ENCODE measurements at places on chromosomes 16 and 17.

- DNase-seq, result no peak
These were observed 913 bp downstream of the CDIP1 start for GRCh38 chr16:4537376-4538343.

GRCh38 chr16:30413112-30413806, 5.9 kb downstream of the ZNF771 start:
- DNase-seq, result no peak

DNA sequence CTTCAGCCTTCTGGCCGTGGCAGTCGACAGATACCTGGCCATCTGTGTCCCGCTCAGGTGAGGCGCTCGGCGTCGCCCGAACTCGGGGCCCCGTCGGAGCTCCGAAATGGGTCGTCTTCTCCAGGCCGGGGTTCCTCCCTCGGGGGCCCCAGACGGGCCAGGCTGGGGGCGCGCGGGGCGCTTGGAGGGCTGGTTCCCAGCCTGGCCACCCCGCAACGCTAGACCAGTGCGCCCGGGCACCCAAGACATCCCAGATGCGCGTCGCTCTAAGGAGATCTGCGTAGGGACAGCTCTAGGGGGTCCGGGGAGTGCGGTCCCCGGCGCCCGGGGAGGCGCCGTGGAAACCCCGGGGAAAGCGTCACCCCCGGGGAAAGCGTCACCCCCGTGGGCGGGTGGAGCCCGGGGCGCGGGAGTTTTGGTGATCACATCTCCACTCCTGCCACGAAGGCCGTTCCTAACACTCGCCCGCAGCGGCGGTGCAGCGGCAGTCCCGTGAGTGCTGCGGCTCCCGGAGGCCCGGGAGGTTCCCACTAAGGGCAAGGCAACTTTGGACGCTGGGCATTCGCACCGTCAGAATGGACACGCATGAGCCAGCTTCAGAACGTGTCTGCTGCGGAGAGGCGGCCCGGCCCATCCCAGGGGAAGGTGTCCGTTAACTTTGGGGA, 729 bp downstream of the ADORA2B start:
- DNase-seq, result no peak

DNA sequence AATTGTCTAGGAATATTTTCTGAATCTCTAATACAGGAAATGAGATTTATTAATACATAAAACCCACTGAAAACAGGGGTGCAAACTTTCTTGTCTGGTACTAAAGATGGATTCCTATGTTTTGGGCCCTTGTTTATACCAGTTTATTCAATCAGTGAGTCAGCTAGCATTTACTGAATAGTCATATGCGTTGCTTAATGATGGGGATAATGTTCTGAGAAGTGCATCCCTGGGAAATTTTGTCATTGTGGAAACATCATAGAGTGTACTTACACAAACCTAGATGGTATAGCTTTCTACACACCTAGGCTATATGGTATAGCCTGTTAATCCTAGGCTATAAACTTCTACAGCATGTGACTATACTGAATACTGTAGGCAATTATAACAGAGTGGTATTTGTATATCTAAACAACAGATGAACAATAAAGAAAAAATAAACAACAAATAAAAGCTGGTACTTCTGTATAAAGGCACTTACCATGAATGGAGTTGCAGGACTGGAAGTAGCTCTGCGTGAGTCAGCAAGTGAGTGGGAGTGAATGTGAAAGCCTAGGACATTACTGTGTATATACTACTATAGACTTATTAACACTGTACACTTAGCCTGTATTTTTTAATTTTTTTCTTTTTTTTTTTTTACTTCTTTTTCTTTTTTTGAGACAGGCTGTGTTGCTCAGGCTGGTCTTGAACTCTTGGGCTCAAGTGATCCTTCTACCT, 63.7 kb downstream of the SIAH1 start:
- no peak for DNase-seq

- DNase-seq, result no peak
These were observed 14.2 kb upstream of the MARCHF10 start for GRCh38 chr17:62822080-62822904.

- no peak for DNase-seq
These were observed 32.2 kb upstream of the CNEP1R1 start for GRCh38 chr16:49992825-49993224.

DNA sequence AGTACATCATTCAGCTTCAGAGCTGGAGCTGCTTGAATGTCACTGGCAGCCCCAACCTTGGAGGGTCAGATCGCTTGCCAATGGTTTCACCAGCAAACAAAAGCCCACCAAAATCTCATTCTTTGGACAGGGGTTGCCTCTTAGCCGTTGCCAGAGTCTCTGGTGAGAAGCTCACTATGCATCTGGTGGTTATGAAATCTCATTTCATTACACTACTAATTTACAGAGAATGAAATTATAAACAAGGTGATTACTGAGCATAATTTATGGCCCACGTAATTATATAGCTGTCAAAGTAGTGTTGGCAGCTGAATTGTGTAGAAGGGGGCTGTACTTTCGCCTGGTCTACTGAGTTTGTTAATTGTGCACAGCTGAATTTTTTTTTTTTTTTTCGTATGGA, 688.9 kb upstream of the KIF2B start:
- peak; percentile 74 for DNase-seq

GRCh38 chr17:31531336-31531980, 140.0 kb downstream of the RAB11FIP4 start:
- no peak for DNase-seq

DNA sequence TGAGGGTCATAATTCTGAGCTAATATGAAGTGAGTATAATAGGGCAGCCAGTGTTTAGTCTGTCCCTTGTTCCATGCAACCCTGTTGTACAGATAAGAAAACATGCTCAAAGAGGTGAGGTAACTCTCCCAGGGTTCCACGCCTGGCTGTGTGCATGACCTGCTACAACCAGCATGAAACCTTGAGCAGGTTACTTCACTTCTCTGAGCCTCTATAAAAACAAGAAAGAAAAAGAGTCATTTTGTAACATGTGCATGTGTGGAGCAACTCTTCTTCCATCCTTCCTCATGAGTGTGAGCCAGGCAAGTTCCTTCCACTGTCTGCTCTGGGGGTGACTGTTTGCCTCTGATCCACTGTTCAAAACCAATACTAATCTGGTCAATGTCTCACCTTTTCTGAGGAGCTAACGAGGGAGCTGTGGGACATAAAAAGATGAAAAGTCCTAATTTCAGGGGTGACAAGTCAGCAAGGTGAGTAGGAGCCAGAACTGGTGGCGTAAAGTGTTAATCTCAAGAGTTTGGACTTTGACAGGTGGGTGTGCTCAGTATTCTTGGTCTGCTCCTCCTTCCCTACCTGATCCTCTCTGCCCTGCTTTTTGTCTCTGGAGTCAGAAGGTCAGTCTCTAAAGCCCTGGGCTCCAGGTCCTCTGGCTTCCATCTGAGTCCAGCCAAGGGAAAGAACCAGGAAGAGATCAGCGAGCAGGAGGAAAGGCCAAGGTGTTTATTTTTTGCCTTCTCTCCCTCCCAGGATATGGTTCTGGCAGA, 21.5 kb downstream of the GFOD2 start:
- no peak for DNase-seq

- no peak for DNase-seq
These were observed 112.4 kb downstream of the IRX3 start for GRCh38 chr16:54174201-54174600.

GRCh38 chr16:53989597-53989996, 285.6 kb downstream of the FTO start:
- no peak for DNase-seq

GRCh38 chr17:50361561-50362480, 11.2 kb downstream of the MRPL27 start:
- DNase-seq, result peak; percentile 24

DNA sequence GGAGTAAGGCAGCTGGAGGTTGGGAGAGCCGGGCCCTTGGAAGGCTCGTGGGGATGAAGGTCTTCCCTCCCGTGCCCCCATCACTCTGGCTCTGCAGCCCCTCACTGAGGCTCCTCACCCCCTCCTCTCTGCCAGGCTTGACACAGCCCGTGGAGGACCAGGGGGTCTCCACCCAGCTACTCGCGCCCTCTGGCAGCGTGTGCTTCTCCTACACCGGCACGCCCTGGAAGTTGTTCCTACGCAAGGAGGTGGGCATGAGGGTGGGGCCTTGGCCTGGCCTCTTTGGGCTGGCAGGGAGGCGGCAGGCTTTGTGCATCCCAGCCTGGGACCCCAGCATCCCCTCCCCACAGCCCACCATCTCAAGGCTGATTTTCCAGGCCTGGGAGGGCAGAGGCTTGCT, 15.6 kb upstream of the SMIM5 start:
- DNase-seq, result no peak
